ENCODE measurements at places on chromosomes 16 and 17.

- no peak for DNase-seq
Measured at GRCh38 chr16:67504031-67505021, 21.0 kb upstream of the AGRP start.

- DNase-seq: no peak
Measured at GRCh38 chr17:79822583-79823124, 16.6 kb downstream of the CBX4 start.

DNA sequence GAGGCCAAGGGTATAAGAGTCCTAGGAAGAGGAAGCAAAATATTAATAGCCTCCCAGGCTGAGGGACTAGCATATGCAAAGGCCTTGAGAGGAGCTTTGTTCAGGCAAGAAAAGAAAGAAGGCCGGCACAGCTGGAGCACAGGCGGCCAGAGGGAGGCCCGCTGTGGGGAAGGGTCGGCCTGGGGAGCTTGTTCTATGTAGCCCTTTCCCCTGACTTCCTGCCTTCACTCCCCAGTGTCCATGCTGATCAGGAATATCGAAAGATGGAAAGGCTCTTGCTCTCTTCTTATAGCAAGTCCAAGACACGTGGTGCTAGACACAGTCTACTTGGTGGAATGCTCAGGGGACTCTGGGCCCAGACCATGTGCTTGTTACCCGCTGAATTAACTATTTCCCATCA lies 27.4 kb upstream of the HAS3 start:
- DNase-seq: no peak

DNA sequence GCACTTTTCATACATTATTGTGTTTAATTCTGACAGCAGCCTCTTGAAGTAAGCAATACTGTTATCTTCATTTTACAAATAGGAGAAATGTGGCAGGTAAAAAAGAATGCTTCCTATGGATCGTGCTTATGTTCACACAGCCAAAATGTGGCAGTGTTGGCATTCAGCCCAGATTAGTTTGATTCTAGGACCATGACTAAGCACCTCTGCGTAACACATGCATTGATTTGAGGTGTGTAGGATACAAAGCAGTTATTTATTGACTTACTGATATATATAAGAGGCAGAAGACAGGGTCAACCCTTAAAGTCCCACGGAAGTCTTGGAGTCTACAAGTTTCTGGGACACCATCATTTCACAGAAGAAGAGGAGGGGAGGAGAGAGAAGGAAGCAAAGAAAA lies 1144.4 kb upstream of the GOT2 start:
- DNase-seq: no peak

GRCh38 chr17:41651625-41652460 lies 27.5 kb upstream of the KRT17 start:
- no peak for DNase-seq

GRCh38 chr16:85563515-85564276 lies 49.4 kb upstream of the GSE1 start:
- no peak for DNase-seq

All from substantia nigra (tissue), 51 donors.